ENCODE measurements at places on chromosomes 16 and 17.

GRCh38 chr16:87945351-87946042 lies 5.7 kb upstream of the BANP start:
- DNase-seq = peak; percentile 65

GRCh38 chr16:73021866-73022495 lies 25.9 kb downstream of the ZFHX3 start:
- no peak for DNase-seq

GRCh38 chr17:71703701-71704100 lies 417.1 kb upstream of the SOX9 start:
- DNase-seq = no peak

DNA sequence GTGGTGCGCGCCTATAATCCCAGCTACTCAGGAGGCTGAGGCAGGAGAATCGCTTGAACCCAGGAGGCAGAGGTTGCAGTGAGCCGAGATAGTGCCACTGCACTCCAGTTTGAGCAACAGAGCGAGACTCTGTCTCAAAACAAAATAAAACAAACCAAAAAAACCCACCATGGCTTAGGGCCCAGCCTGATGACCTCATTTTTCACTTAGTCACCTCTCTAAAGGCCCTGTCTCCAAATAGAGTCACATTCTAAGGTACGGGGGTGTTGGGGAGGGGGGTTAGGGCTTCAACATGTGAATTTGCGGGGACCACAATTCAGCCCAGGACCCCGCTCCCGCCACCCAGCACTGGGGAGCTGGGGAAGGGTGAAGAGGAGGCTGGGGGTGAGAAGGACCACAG lies 1.4 kb upstream of the STH start:
- no peak for DNase-seq

GRCh38 chr17:12519956-12520594 lies 145.6 kb upstream of the MYOCD start:
- DNase-seq = no peak

DNA sequence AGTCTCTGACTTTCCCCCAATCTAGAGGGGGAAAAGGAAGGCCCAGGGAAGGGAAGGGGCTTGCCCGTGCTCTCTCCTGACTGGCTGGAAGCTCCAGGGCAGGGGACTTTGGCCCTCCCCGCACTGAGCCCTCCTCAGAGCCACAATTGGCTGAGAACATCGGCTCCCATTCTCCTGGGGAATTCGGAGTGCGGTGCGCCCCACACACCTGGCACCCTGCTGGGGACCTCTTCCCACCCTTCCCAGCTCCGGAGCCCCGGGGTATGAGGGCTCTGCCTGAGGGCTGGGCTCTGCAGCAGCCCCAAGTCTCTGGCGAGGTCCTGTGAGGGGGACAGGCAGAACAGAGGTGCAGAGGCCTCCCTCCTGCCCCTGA lies 36.0 kb downstream of the PIMREG start:
- no peak for DNase-seq

DNA sequence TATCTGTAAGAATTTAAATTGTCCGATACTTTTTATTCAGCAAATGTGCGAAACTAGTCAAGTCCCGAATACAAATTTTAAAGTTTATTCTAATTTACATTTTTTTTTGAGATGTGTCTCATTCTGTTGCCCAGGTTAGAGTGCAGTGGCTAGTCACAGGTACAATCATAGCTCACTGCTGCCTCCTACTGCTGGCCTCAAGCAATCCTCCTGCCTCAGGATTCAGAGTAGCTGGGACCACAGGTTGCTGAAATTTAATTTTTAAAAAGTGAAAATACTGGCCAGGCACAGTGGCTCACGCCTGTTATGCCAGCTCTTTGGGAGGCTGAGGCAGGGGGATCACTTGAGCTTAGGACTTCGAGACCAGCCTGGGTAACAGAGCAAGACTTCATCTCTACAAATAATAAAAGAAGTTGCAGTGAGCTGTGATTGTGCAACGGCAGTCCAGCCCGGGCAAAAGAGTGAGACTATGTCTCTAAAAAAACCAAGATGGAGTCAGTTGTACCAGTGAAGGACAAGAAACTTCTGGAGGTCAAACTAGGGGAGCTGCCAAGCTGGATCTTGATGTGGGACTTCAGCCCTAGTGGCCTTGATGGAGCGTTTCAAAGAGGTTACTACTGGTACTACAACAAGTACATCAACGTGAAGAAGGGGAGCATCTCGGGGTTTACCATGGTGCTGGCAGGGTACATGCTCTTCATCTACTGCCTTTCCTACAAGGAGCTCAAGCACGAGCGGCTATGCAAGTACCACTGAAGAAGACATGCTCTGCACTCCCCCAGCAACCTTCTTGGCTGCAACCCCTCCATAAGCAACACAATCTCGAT lies 5.6 kb downstream of the POLG2 start:
- no peak for DNase-seq

DNA sequence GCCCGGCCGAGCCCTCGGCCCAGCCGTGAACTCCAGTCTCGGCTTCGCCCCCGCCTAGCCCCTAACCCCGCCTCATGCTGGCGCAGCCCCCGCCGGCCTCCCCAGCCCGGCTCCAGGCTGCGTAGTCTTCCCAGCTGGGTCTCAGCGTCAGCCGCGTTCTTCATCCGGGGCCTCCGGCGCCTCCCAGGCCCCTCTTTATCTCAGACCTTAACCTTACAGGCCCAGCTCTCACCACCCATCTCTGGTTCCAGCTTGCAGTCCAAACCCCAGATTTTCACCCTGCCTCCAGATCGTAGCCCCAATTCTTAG lies at the start of gene PROCA1:
Gene PROCA1 (minus strand): TSS at position 166 of the 309 bp plus-strand sequence. CDS start 228 bp downstream, outside the sequence.
- DNase-seq = no peak

- no peak for DNase-seq
Measured at GRCh38 chr17:48463526-48463925, 33.5 kb upstream of the SKAP1 start.

- no peak for DNase-seq
Measured at GRCh38 chr17:47720196-47720595, 12.8 kb upstream of the TBX21 start.

- DNase-seq = no peak
Measured at GRCh38 chr17:82871776-82872561, 32.1 kb upstream of the ZNF750 start.

- no peak for DNase-seq
Measured at GRCh38 chr16:64977206-64977920, 144.5 kb downstream of the CDH11 start.

GRCh38 chr17:957856-958421 lies 21.6 kb downstream of the NXN start:
- no peak for DNase-seq

- DNase-seq = no peak
Measured at GRCh38 chr17:71959154-71959553, 161.7 kb upstream of the SOX9 start.

- DNase-seq = no peak
Measured at GRCh38 chr16:67703626-67704025, 15.5 kb downstream of the GFOD2 start.

GRCh38 chr17:75191584-75191983 lies 8.8 kb upstream of the SUMO2 start:
- DNase-seq = no peak

GRCh38 chr16:79150632-79151310 lies 449.8 kb downstream of the MAF start:
- no peak for DNase-seq

- DNase-seq = no peak
Measured at GRCh38 chr17:50817838-50818237, 17.5 kb upstream of the WFIKKN2 start.

GRCh38 chr16:1285669-1286512 lies 23.5 kb upstream of the UBE2I start:
- DNase-seq = no peak

GRCh38 chr16:30609002-30609925 lies 925 bp downstream of the ZNF689 start:
- peak; percentile 87 for DNase-seq

- no peak for DNase-seq
Measured at GRCh38 chr16:27840311-27841060, 223.0 kb downstream of the GSG1L start.

- DNase-seq = peak; percentile 74
Measured at GRCh38 chr16:85483424-85483823, 129.7 kb upstream of the GSE1 start.

DNA sequence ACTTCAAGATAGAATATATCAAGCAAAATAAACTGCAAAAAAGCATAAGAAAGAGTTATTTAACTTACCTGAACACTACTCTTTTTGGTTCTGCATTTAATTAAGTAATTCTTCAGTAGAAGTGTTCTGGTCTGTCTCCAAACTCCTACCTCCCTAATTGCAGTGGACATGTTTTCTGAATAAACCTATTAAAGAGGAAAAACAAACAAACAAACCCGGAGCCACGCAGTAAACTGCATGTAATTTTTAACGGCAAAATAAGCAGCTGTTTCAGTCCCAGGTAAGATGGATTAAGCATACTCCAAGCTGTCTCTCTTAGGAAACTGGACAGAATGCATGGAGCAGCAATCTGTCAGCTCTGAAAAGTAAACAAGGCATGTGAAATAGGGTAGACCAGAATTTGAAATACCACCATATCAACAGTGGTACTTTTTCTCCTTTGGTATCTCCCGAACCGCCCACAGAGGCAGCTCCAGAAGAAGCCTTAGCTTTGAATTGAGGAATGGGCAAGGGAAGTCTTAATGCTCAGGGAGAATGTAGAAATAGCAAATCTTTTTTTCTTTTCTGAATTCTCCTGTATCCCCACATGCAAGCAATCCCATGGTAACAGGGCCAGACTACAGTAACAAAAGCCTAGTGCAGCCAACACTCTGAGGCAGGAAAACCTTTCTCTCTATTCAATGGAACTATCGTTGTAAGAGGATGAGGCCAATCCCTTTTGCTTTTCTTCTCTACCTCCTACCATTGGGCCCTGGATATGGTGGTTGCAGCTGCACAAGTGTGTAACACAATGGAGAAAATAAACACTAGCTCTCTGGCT lies 12.5 kb downstream of the ABCA5 start:
- DNase-seq = no peak

DNA sequence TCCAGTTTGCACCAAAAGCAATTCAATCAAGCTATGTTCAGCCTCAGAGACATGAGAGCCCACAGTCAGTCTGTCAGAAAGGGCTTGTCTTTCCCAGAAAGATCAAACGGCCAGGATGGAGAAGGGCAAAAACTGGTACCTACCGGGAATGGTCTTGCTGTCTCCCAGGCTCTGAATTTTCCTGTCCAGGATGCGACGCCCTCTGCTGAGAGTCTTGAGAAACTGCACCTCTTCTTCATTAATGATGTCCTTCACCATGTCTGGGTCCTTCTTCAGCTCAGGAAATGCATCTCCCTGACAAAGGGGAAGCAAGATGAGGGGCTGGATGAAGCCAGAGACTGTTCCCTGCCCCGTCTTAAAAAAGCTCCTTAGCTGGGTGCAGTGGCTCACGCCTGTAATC lies 15.8 kb upstream of the EXOSC6 start:
- DNase-seq = peak; percentile 2

GRCh38 chr16:78128913-78129312 lies 29.5 kb downstream of the WWOX start:
- no peak for DNase-seq

DNA sequence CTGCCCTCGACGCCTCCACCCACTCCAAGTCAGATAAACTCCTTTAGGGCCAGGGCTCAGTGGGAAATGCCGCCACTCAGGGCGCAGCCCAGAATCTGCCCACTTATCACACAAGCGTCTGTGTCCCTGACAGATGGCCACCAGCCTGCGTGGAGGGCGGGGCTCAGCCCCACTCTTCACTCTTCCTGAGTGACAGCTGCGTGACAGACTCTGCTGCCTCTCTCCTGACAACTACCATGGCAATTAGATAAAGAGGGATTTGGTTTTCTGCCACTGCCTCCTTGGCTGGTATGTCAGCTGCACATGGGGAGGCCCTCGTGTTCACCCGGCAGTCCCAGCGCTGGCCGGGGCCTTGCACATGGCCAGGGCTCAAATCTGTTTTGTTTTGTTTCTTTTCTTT lies 96.2 kb downstream of the RTN4RL1 start:
- peak; percentile 12 for DNase-seq

GRCh38 chr17:31251105-31251969 lies 45.7 kb downstream of the OMG start:
- DNase-seq = no peak

GRCh38 chr17:73401911-73402310 lies 90.1 kb upstream of the CDC42EP4 start:
- no peak for DNase-seq

- no peak for DNase-seq
Measured at GRCh38 chr16:74462361-74462760, 41.1 kb upstream of the CLEC18B start.

- DNase-seq = peak; percentile 74
Measured at GRCh38 chr17:27848931-27849330, 44.2 kb downstream of the LYRM9 start.

DNA sequence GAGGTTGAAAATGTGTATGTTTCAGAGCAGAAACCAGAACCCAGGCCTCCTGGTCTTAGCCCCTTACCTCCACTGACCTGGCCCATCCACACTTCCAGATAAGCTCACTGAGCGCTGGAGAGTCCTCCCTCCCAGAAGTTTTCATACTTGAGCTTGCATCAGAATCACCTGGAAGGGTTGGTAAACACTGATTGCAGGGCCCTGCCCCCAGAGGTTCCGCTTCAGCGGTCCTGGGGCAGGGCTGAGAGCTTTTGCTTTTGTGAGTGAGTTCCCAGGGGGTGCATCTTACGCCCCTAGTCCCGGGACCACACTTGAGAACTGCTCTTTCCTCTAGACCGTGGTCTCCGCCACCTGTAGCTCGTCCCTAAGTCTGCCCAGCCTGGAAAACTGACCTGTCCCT lies 20.6 kb downstream of the TTYH2 start:
- no peak for DNase-seq

DNA sequence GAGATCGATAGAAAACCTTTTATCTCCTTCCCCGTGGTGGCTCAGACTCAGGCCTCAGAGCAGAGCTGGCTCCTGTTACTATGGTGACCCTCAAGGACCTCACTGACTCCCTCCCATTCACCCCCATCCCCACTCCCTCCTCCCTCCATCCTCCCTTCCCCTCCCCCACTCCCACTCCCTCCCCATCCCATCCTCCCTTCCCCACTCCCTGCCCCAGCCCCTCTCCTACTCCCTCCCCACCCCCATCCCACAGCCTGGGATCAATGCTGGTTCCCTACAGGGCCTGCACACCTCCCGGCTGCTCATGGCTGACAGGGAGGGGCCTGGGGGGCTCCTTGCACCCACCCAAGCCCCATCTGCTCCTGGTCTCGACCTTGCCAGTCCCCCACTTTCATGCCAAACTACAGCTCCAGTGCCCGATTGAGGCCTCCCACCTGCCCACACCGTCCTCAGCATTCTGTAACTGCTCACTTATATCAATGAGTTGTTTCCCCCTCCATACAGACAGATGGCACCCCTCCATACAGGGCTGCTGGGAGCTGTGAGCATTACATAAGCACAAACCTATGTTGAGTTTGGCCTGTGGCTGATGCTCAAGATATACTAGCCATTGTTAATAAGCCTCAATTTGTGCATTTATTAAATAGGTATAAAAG lies 11.6 kb upstream of the RAI1 start:
- no peak for DNase-seq

GRCh38 chr17:80961541-80962330 lies 29.9 kb upstream of the CHMP6 start:
- peak; percentile 53 for DNase-seq

- DNase-seq = peak; percentile 95
Measured at GRCh38 chr17:78979780-78980623, at the start of gene LGALS3BP. Gene LGALS3BP (minus strand): TSS chr17:78979923. CDS start chr17:78977191, 2,732 bp downstream.

- no peak for DNase-seq
Measured at GRCh38 chr17:82950525-82951102, 110.8 kb upstream of the ZNF750 start.

All from NCI-H1417 (cell line).